ENCODE measurements at places on chromosomes 16 and 17.
A peak's percentile ranks its signal among the peaks of the same experiment; 100 is the strongest.

DNA sequence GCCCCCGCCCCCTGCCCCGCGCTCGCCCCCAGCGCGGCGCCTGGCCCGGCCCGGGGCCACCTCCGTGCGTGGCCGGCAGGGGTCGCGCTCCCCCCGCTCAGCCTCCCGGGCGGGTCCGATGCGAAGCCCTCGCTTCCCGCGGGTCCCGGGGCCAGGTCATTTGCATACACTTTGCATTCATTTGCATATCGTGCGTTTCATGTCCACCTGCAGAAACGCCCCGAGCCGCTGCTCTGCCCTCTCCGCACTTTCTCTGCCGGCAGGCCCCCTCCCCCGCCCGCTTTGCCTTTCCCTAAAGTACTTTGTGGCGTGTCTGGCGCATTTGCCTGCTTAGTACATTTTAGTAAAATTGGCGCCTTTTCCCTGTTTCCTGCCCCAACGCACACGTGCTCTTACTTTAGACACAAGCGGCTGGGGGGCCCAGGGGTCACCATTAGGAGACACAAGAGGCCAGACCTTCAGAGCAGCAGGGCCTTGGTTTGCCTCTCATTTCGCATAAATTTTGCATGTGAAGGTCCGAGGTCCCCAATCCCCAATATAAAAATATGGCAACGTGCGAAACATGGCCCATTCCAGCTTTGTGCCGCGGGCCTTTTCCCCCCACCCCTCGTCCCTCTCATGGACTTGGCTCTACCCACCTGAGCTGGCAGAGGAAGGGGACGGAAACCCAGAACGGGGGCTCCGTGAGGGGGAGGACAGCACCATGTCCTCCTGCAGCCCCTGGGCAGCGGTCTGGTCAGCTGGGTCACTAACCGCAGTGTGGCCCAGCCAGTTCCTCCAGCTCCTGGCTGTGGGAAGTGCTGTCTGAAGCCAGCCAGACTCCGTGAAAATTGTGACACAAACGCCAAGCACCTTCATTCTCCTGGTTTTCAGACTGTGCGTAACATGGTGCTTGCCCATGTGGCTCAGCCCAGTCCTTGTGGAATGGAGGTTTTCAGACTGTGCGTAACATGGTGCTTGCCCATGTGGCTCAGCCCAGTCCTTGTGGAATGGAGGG is 34.8 kb downstream of the CBFA2T3 start:
- peak; percentile 15 for DNase-seq

DNA sequence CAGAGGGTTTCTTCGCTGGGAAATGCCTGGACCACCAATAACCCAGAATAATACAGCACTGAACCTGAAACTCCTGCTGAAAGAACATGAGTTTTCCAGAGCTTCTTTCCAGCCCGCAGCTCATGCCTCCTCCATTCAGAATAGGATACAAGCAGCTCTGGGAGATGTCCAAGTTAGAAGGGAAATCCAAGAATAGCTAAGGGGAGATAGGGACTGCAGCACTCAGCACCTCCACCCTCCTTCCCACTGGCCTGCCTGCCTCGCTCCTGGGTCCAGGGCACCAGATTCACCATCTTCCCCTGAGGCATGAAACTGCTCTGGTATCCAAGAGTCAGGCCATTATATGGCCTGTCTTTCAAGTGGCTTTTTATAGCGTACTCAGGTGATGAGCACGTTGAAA is 4.1 kb downstream of the KRT31 start:
- DNase-seq = no peak

GRCh38 chr16:26386096-26386495 is 680.6 kb upstream of the C16orf82 start:
- DNase-seq = no peak

DNA sequence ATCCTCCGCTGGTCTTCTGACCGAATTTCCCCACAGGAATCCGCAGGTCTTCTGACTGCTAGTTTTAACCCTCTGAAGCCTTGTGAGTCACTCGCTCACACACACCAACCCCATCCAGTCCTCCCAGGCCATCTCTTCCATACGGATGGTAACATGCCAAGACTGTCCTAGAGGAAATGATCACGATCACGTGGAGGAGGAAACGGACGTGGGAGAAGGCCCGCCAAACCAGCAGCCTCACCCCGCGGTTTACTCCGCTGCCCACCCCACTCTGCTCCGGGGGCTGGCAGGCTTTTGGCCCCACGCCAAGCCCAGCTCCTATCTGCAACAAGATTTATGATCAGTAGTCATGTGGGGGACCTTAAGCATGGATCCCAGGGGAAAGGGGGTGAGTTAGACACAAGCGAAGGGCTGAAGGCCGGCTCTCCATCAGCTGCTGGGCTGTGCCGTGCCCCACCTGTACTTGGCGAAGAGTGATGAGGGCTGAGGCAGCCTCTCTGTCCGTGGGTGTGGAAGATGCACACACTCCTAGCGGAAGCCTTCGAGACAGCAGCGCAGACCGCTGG is 1.5 kb upstream of the FAAP100 start:
- DNase-seq = no peak

GRCh38 chr17:79054200-79054960 is 20.2 kb upstream of the ENGASE start:
- no peak for DNase-seq

- DNase-seq = no peak
These were observed 128.9 kb upstream of the RCVRN start for GRCh38 chr17:10033959-10034358.

- DNase-seq = no peak
These were observed 12.2 kb upstream of the C16orf54 start for GRCh38 chr16:29757950-29758466.

DNA sequence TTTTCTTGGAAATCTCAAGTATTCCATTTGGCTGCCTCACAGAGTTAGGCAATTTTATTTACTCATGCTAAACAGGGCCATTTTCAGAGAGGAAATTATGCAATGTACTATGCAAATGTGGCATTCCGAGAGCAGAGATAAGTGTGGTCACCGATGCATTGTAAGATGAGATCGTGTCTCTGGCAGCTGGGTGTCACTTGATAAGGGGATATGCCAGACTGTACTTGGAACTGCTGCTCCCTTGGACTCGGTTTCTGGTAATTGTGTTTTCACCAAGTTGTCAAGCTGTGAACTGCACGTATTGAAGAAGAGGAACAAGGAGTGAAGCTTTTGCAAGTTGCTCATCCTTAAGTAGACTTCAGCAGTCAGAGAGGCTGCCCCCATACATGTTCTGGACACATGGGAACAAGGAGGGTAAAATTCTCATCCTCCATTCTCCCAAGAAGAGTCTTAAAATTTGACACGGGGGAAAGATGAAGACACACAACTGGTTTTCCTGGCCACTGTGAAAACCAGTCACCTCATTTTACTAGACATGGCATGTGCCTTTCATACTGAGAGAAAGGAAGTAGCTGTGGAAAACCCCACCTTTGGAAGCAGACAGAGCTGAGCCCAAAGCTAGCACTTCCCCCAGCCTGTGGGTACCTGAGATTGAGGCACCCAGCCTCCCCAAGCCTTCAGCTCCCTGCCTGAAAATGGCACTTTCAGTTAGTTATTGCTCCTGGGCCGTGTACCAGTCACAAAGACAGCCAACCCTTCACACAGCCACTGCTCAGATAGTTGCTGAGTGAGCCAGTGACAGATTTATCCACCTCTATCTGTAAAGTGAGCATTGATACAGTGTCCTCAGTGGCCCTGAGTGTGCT is 150.7 kb downstream of the SOCS1 start:
- DNase-seq = no peak

DNA sequence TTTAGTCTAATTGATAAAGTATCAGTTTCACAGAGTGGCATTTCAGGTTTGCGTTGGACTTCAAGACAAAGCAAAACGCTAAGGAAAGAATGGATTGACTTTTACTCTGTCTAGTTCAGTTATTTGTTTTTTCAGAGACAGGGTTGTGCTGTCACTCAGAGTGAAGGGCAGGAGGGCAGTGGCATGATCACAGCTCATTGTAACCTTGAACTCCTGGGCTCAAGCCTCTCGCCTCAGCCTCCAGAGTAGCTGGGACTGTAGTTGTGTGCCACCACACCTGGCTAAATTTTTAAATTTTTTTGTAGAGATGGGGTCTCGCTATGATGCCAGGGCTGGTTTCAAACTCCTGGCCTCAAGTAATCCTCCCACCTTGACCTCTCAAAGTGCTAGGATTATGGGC is 86.4 kb downstream of the CACNG1 start:
- no peak for DNase-seq

GRCh38 chr17:30519707-30520106 is 42.5 kb downstream of the GOSR1 start:
- DNase-seq = no peak

- no peak for DNase-seq
These were observed 9.7 kb downstream of the CFAP20 start for GRCh38 chr16:58119509-58119845.

DNA sequence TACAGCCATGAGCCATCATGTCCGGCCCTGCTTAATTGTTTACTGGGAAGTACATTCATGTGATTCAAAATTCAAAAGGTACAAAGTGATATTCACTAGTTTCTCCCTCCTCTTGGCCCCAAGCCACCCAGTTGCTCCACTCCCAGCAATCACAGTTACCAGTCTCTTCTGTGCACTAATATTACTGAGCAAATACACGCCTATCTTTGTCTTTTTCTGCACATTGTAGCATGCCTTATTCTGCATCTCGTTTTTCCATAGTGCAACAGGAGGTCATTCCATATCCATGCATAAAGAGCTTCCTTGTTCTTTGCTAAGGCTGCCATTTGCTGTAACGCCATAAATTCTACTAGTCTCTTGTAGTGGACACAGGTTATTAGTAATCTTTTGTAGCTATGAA is 2.2 kb upstream of the ALOX15 start:
- no peak for DNase-seq

GRCh38 chr16:12703935-12704334 is 99.8 kb downstream of the CPPED1 start:
- DNase-seq = no peak

GRCh38 chr17:73189417-73190099 is 3.3 kb upstream of the COG1 start:
- DNase-seq = no peak

GRCh38 chr16:50276801-50277555 is 10.6 kb downstream of the ADCY7 start:
- no peak for DNase-seq

DNA sequence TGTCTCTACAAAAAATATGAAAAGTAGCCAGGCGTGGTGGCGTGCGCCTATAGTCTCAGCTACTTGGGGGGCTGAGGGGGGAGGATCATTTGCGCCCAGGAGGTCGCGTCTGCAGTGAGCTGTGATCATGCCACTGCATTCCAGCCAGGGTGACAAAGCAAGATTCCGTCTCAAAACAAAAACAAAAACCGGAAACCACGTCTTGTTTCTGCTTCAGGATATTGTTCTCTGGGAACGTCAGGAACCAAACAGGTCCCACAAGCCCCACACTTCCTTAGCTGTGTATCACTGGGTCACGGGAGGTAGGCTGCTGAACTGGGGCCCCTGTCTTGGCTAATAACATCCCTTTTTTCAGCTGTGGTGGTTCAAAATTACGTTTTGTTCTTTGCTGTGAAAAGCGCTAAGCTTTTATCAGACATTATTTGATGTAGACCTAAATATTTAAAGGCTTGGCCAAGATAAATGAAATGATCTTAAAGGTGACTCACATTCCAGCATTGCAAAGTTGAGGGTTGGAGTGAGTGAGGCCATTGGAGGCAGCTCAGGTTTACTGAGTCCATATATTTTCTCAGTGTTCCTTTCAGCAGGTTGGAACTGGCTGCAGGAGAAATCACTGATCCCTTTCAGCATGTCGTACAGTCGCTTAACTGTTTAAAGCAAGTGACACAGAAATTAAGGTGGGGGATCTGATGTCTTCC is 16.4 kb upstream of the SEC14L1 start:
- no peak for DNase-seq

- no peak for DNase-seq
These were observed 21.4 kb upstream of the C17orf113 start for GRCh38 chr17:42071810-42072209.

- DNase-seq = no peak
These were observed 96.2 kb downstream of the USP31 start for GRCh38 chr16:23052908-23053580.

GRCh38 chr17:78130090-78130436 is 508 bp upstream of the TMC8 start:
- DNase-seq = no peak

GRCh38 chr17:66304304-66305174 is 2.1 kb downstream of the PRKCA start:
- no peak for DNase-seq

- no peak for DNase-seq
These were observed 12.5 kb downstream of the TFAP4 start for GRCh38 chr16:4260360-4260759.

GRCh38 chr17:21041741-21042457 is 912 bp downstream of the USP22 start:
- DNase-seq = peak; percentile 83

GRCh38 chr17:43106552-43106951 is 18.6 kb downstream of the BRCA1 start:
- no peak for DNase-seq

DNA sequence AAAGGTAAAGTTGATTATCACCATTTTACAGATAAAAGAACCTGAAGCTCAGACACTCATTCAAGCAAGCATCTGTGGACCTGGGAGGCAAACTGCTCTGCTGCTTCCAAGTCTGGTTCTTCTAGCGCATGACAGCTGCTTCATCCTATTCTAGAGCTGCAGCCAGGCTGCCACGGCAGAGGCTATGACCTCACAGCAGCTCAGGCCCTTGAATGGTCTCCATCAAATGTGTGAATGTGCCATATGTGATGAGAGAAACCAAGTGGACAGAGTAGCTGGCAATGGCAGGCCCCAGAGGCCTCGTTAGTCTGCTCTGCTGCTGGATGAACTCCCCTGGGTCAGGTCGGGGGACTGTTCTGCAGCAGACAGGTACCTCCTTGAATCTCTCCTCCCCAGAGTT is 30.7 kb upstream of the FOXJ1 start:
- DNase-seq = no peak

- DNase-seq = no peak
These were observed 138.9 kb upstream of the CDH11 start for GRCh38 chr16:65260746-65261145.

GRCh38 chr16:3461151-3461550 is 17.7 kb downstream of the NAA60 start:
- DNase-seq = no peak

GRCh38 chr17:10265100-10265810 is 66.8 kb upstream of the GAS7 start:
- DNase-seq = no peak

GRCh38 chr16:83271970-83272575 is 535.7 kb upstream of the HSBP1 start:
- DNase-seq = no peak

- no peak for DNase-seq
These were observed 751.8 kb downstream of the CDH11 start for GRCh38 chr16:64370112-64370511.

GRCh38 chr17:32141679-32142037 is 644 bp upstream of the RHOT1 start:
- no peak for DNase-seq

Measured in T-helper 2 cell (primary cell).